ENCODE measurements at places on chromosomes 5 and 9. TPM values are rescaled to one million over a fixed set of nuclear protein-coding genes. Genes with fewer than 3 reads are reported as not detected.
A peak's percentile ranks its signal among the peaks of the same experiment; 100 is the strongest.

- DNase-seq = no peak
These were observed 5.8 kb upstream of the FSTL4 start for GRCh38 chr5:133618141-133618540.

GRCh38 chr9:96140296-96141127 is 161.5 kb downstream of the HSD17B3 start:
- DNase-seq = peak; percentile 47

GRCh38 chr5:17727098-17727497 is 92.8 kb downstream of the TAF11L14 start:
- no peak for DNase-seq

The GTF3C5 gene
- total RNA-seq = 81.1 TPM

GRCh38 chr5:39616131-39616530 is 191.4 kb upstream of the DAB2 start:
- no peak for DNase-seq

DNA sequence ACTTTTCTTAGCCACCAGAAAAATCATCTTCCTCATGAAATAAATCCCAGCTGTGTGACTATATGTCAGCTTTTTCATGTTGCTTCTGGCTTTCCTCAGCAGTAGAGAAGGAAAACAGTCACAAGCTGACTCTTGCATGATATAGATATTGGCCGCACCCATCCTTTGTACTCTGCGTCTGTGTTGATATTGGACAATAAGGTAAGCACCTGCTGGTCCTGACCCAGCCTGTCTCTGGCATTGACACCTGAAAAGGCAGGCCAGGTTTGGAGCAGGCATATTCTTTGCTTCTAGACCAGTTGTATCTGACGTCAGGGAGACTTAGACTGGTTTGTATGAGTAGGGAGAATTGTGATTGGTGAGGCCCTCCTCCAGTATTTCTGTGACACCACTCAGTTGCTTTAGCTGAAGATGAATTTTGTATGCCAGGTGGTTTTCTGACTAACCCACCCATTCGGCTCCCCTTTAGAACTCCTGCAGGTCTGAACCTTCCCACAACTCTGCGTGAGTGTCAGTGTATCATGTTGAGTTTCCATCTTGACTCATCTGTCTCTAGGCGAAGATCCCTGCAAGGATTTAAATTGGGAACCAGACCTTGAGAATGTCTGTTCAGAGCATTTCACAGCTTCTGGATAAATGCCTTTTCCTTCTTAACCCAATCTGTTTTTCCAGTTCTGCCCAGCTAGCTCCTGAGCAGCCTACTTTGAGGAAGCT is 151.2 kb upstream of the RUSC2 start:
- DNase-seq = no peak

The CDX1 gene
- not detected for total RNA-seq

- no peak for DNase-seq
These were observed 41.9 kb upstream of the FUBP3 start for GRCh38 chr9:130537346-130538050.

The ACTBL2 gene
- total RNA-seq = not detected

- no peak for DNase-seq
These were observed 435.7 kb downstream of the PLK2 start for GRCh38 chr5:58024151-58024550.

- DNase-seq = no peak
These were observed 386.8 kb upstream of the CHD1 start for GRCh38 chr5:99315413-99316183.

The PCDHA2 gene
- 2.4 TPM for total RNA-seq

- no peak for DNase-seq
These were observed 622.3 kb upstream of the PTPRD start for GRCh38 chr9:11235061-11235460.

DNA sequence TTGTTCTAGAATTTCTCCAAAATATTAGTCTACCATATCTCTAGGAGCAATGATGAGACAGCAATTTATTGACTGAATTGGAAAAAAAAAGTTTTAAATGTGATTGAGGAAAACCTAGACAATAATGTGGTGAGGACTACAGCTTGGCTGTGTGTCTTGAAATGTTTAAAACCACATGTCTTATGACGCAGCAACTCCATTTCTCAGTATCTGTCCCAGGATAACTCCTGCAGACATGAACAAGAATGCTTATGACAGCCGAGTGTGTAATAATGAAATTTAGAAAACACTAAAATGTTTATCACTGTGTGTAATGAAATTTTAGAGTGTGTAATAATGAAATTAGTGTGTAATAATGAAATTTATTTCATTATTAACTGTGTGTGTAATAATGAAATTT is 254.1 kb upstream of the DAPK1 start:
- no peak for DNase-seq

GRCh38 chr5:140328036-140328764 is 18.2 kb downstream of the HBEGF start:
- DNase-seq = no peak

GRCh38 chr5:134600600-134600999 is 32.0 kb downstream of the SAR1B start:
- DNase-seq = no peak

- DNase-seq = no peak
These were observed 514.7 kb upstream of the GRIN3A start for GRCh38 chr9:102253099-102253498.

GRCh38 chr5:158074992-158075769 is 216.2 kb upstream of the CLINT1 start:
- peak; percentile 81 for DNase-seq

DNA sequence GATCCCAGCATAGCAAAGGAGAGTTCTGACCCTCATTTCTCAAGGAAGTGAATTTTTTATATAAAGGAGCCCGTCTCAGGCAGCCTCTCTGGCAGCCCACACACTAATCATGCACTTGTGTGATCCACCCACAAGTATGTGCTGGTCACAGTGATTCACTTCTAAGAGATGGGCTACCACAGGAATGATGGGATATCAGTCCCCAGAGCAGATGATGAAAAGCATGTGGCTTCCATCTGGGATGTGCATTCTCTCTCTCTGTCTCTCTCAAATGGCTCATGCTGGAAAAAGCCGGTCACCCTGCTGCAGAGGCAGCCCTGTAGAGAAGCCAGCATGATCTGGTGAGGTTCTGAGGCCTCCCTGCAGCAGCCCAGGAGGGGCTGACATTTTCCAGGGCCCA is 74.2 kb upstream of the ADCY2 start:
- DNase-seq = no peak

GRCh38 chr9:36855448-36856315 is 178.4 kb downstream of the PAX5 start:
- peak; percentile 78 for DNase-seq

DNA sequence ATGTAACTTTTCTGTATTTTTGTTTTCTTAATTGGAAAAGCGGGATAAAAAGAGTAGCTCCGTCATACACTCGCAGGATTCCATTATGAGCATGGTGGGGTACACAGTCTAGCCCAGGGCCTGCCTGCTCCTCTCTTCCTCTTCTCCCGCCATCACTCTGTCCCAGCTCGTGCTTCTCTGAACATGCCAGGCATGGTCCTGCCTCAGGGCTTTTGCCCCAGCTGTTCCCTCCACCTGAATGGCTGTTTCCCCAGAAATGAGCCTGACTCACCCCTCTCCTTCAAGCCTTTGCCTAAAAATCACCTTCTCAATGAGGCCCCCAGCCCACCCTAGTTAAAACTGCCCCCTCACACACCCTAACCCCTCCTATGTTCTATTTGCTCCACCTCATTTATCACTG is 4.5 kb downstream of the CORO2A start:
- no peak for DNase-seq

The SPATA31D4 gene
- total RNA-seq = not detected

- DNase-seq = no peak
These were observed 66.2 kb upstream of the ZNF462 start for GRCh38 chr9:106796771-106797170.

DNA sequence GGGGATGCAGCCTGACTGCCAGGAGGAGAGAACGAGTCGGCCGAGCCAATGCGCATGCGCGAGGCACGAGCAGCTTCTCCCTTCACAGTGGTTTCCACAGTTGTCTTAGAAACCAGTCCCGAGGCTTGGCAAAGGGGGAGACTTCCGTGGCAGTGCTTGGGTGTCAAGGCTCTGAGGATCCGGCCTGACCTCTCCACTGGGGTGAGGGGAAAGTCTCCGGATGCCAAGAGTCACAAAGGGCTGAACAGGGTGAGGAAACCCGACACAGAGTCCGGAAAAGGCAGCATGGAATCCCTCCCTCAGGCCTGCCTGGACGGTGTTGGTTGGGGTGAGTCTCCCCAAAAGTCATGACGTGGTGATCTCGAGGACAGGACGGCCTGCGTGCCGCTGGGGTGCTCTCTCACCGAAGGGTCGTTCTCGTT is 475.5 kb downstream of the SPATA31A7 start:
- no peak for DNase-seq

All from GM23338 (cell line).